GM13976 (cell line): ENCODE measurements at places on chromosomes 4 and X.
A peak's percentile ranks its signal among the peaks of the same experiment; 100 is the strongest.

GRCh38 chr4:169024762-169025161, 14.7 kb upstream of the CBR4 start:
- peak; percentile 65 for DNase-seq

DNA sequence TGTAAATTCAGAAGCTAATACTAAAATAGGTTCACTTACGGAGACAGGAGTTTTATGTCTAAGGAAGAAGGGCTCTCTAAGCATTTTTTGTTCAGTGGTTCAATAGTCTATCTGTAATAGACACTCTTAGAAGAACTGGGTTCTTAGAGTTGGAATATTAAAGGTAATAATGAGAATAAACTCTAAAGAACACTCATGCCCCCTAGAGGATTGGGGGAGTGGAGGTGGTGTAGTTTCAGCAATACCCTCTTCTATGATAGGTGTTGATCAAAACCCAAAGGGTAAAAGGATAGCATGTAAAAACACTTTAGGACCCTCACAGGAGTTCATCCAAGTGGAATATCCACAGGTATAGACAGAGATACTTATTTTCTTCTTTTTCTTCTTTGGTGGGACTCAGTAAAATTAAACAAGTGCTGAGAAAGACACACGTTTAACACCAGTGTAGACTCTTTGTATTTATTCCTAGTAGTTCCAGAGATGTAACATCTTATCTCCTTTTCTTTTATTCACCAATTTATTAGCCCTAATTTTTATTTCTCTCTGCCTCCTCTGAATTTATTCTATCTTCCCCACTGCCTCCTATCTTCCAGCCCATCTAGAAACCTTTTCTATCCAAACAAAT, 25.7 kb upstream of the MND1 start:
- DNase-seq, result peak; percentile 69

- no peak for DNase-seq
Observed at GRCh38 chrX:21947671-21948070, 7.2 kb downstream of the SMS start.

- no peak for DNase-seq
Observed at GRCh38 chrX:153416781-153417450, 5.6 kb downstream of the ZFP92 start.

DNA sequence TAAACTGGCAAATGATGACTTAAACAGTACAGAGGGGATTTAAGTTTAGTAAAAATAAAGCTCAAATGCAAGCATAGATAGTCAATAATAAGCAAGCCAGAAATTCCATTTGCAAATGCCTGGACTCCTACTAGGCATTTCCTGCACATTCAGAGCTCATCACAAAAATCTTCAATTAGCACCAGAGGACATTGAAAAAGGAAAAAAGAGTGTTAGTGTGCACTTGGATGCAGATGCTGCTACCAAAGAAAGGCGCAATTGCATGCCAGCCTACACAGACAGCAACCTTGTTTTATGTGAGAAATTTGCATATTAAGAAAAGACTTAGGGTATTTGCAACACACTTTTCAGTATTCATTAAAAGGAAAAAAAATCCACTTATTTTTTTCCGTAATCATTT, 282.1 kb downstream of the GRIA2 start:
- no peak for DNase-seq

DNA sequence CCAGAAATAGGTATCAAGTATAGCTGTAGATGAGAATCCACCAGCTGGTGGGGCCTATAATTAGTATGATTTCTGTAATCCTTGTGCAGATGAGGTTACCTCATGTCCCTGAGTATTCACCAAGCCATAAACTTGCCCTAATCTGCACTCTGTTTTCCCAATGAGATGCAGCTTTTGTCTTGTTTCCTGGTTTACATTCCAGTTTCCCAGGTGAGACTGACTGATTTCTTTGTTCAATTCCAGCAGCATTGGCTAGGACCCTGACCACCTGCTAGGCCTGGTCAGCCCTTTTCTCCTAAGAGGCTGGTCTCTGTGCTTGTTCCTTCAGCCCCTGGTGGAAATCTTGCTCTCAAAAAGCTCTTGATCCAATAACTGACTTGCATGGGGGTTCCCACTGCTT, 44.6 kb downstream of the GABRB1 start:
- DNase-seq, result no peak

- peak; percentile 24 for DNase-seq
Observed at GRCh38 chrX:70664726-70665125, 220.1 kb downstream of the DLG3 start.

- DNase-seq, result no peak
Observed at GRCh38 chrX:22134681-22135080, 102.6 kb downstream of the PHEX start.

GRCh38 chr4:40280586-40280985, 54.5 kb upstream of the CHRNA9 start:
- no peak for DNase-seq

GRCh38 chr4:56671860-56672259, 9.2 kb downstream of the HOPX start:
- no peak for DNase-seq

DNA sequence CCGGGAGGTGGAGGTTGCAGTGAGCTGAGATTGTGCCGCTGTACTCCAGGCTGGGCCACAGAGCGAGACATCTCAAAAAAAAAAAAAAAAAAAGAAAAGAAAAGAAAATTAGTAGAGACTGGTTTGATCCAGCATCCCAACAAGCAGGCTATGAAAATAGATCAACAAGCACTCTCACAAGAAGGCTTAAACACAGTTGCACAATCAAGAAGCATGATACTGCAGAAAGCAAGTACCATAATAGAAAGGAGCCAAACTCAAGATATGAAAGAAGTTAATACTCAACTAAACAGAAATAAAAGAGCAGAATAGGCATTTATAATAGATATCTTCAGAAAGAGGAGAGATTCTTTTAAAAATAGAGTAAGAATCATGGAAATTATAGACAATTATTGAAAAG, 10.6 kb downstream of the TLR6 start:
- no peak for DNase-seq

DNA sequence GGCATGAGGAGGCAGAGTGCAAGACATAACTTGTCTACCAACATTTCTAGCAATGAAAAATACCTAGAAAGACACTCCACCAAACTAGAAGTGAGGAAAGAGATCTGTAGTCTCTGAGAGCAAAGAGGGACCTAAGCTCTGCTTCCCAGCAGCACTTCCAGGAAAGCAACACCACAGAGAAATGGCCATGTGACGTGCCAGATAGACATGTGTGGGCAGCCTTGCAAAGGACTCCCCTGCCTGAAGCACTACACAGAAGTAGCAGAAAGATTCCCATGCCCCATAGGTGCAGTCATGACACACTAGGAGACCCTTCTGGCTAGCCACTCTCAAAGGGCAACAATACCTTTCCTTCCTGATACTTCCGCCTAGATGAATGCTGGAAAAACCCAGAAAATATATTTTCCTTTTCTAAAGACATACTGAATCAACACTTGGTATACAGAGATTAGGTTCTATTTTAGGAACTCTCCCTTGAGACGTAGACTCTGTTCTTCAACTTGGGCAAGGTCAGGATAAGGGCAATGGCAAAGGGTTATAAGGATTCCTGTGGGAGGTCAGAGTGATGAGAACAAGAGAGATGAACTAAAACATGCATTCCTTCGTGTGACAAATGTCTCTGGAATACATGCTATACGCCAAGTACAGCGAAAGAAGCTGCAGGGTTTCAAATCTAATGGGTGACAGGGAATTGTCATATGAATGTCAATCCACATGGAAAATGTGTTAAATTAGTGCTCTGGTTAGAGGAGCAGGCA, 187.5 kb upstream of the ETNPPL start:
- no peak for DNase-seq

DNA sequence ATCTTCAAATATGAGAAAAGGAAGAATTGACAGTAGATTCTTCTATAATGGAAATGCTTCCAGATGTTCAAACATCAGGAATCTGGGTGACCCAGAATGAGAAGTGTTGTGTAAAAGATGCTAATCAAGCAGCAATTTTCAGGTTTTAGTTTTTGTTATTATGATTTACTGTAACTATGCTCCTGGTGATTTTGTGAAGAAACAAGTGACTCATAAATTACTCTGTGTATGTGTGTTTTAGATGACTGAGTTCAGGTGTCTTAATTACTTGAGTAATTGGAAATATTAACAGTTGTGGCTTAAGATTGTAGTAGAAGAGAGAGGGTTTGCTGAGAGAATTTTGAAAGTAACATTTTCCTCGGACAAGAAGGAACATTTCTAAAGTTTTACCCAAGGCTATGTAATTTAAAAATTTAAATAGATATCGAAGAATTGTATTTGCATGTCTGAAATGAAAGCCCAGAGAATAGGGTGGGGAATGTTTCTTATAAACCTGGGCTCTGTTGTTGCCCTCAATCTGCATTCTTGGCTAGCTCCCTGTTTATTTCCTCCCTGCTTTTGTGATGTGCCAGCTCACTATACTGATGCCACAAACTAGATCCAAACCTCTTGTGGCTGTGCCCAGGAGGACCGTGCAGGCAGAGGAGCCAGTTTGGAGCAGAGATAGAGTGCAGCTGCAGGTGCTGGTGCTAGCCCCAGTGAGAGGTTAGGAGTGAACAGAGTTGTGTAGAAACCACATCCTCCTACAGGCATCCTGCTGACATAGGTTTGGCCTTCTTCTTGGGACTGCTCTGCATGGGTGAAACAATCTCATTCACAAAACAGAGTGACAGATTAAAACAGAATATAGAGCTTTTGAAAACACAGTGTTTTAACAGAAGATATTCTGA, 25.4 kb upstream of the TNIP3 start:
- DNase-seq, result no peak

- peak; percentile 35 for DNase-seq
Observed at GRCh38 chr4:103915224-103915869, 195.6 kb upstream of the TACR3 start.

- DNase-seq, result no peak
Observed at GRCh38 chr4:26346203-26346620, 25.4 kb downstream of the RBPJ start.

GRCh38 chr4:101230801-101231426, 116.4 kb downstream of the PPP3CA start:
- no peak for DNase-seq

- no peak for DNase-seq
Observed at GRCh38 chr4:104938624-104939023, 208.1 kb upstream of the TET2 start.

GRCh38 chrX:136268051-136269048, 17.1 kb upstream of the MAP7D3 start:
- peak; percentile 32 for DNase-seq

GRCh38 chr4:24927049-24927448, 14.2 kb upstream of the CCDC149 start:
- DNase-seq, result no peak

DNA sequence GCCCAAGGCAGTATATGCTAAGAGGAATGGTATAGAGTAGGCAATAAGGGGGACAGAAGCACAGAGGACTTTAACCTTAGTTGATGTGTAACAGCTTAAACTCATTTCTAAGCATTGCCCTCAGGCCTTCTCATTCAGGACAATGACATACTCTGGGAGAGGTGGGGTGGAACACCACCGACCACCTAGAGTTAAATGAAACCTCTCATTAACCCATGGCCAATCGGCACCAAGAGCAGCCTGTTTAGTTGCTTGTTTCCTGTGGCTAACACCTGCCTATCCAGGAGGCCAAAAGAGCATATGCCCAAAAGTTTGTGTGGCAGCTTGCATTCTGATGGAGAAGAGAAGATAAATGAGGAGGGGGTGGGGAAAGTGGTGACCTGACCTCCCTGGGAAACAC, 88.7 kb upstream of the PLAC1 start:
- DNase-seq, result no peak

- DNase-seq, result no peak
Observed at GRCh38 chr4:3313139-3313538, 20.3 kb downstream of the RGS12 start.

DNA sequence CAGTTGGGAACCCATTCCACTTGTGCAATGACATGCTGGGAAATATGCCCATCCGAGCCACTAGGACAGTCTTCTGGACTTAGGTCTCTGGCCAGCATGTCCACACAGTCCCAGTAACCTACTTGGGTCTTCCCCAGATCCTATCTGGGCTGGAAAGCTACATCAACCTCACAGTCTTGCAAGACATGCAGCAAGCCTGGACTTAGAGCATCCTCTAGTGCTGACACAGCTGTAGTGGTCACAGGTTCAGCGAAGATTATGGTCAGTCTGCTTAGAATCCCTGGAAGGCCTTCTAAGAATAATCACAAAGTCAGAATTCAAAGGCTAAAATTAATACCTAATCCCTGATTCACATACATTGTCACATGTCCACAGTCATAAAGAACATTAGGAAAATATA, 842.7 kb downstream of the STPG2 start:
- DNase-seq, result no peak

GRCh38 chrX:29090811-29091210, 503.6 kb downstream of the IL1RAPL1 start:
- no peak for DNase-seq

GRCh38 chr4:153142700-153143438, 61.4 kb upstream of the TRIM2 start:
- peak; percentile 57 for DNase-seq

- no peak for DNase-seq
Observed at GRCh38 chrX:39318506-39319343, 517.5 kb downstream of the MID1IP1 start.

DNA sequence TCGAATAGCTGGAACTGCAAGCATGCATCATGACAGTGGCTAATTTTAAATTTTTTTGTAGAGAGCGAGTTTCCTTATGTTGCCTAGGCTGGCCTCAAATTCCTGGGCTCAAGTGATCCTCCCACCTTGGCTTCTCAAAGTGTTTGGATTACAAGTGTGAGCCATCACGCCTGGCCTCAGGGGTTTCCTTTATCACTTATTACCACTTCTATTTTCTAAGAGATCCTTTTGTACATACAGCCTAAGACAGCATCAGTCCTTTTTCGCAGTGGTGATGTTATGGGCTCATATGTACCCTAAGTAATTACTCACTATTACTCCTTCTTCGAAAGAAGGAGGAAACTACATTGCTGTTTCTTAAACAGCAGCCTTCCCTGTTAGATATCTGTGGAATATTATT, 54.1 kb upstream of the CDKN2AIP start:
- no peak for DNase-seq

DNA sequence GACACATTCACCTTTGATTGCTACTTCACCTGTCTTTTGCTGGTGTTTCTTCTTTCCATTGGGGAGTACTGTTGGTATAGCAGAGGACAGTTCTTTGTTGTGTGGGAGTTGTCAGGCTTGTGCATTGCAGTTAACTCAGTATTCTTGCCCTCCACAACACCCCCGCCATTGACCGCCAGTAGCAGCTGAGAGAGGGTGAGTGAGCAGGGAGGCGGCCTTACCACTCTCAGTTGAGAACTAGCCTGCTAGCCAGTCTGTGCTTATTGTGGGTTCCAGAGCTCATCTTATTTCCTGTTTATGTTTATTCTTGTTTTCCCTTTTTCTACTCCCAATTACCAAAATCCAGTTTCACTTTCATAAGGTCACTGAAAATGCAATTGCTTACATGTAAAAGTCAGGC, 52.2 kb downstream of the STIM2 start:
- DNase-seq, result no peak

DNA sequence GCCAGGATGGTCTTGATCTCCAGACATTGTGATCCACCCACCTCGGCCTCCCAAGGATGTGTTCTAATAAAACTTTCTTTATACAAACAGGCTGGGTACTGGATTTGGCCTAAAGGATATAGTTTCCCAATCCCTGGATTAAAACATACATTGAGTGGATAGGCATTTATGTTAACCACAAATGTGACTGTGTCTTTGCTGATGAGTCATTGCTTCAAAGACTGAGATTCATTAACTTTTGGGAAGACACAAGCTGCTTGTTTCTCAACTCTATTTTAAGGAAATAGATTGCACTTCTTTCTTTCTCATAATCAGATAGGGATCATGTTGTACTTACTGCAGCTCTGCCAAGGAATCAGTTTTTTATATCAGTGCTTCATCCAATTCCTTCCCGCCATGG, 131.3 kb upstream of the AGA start:
- DNase-seq, result no peak

GRCh38 chr4:40240040-40240653, 43.3 kb downstream of the RHOH start:
- DNase-seq, result no peak
